ENCODE measurements at places on chromosomes 12 and 14. TPM values are rescaled to one million over a fixed set of nuclear protein-coding genes. Genes with fewer than 3 reads are reported as not detected.

GRCh38 chr12:9662488-9662887 is 7.0 kb upstream of the CLEC2D start:
- no peak for DNase-seq

DNA sequence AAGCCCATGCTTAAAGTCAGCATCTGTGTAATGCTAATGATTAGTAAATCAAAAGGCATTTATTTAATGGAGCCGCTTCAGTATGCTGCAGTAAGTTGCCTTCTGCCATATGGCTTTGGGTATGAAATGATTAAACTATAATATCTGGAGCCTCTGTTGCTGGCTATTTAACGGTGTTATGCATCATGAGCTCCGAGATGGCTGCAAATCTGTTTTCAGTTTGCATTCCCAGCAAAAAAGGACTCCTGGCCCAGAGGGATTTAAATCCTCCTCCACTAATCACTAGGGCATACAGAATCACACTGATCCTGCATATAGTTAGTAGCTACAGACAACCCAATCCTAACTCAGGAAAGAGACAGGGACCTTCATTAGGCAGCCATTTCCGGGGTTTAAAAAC is 171.5 kb upstream of the EEA1 start:
- DNase-seq = no peak

DNA sequence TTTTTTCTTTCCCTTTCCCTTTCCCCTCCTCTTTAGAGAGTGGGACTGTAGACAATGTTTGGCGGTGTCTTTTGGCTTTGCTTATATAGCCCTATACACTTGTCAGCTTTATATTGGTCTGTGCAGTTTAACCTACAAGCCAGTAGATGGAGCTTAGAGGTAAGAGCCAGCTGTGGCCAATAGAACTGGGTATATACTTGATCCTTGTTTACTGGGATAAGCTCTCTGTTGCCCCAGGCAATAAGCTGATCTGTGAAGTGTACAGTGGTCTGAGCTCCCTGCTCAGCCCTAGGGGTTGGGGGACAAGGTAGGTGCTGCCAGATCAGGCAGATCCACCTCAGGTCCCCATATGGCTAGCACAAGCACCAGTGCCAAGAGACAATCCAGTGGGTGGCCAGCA is 434.1 kb downstream of the NOVA1 start:
- peak; percentile 2 for DNase-seq

SERPINA6 gene
- not detected for total RNA-seq

- no peak for DNase-seq
Observed at GRCh38 chr12:94172973-94173372, 24.6 kb downstream of the PLXNC1 start.

TBX3 gene
- 0.89 TPM for total RNA-seq

ZNF891 gene
- 0.51 TPM for total RNA-seq

DNA sequence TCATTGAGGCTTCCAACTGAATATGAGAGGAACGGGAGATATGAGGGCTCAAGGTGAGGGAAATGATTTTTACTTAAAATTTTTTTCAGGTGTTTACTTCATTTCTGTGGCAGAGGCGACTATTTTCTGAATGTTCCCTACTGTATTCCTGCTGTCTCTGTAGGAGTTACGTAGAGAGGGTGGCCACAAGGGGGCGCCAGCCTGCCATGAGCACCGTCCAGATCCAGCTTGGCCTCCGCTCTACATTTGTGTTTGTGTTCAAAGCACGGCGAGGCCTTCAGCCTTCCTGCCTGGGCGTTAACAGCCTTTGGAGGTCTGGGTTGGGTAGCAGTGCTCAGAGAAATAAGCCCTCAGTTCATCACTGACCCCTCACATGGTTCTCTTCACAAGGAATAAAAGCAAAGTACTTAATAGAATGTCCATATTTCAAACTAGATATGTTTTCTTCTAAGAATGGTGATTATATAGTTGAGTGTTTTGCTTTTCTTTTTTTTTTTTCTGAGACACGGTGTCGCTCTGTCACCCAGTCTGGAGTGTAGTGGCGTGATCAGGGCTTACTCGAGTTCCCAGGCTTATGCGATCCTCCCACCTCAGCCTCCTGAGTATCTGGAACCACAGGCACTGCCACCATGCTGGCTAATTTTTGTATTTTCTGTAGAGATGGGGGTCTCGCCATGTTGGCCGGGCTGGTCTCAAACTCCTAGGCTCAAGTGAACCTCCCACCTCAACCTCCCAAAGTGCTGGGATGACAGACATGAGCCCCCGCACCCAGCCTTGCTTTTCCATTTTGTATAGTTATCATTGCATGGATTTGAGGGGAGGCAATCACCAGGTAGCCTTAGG is 22.3 kb downstream of the CKB start:
- peak; percentile 75 for DNase-seq

- no peak for DNase-seq
Observed at GRCh38 chr12:34625116-34625515, 602.8 kb downstream of the ALG10 start.

- DNase-seq = no peak
Observed at GRCh38 chr14:61726778-61727658, 31.7 kb downstream of the HIF1A start.

TMEM253 gene
- 0.13 TPM for total RNA-seq

DNA sequence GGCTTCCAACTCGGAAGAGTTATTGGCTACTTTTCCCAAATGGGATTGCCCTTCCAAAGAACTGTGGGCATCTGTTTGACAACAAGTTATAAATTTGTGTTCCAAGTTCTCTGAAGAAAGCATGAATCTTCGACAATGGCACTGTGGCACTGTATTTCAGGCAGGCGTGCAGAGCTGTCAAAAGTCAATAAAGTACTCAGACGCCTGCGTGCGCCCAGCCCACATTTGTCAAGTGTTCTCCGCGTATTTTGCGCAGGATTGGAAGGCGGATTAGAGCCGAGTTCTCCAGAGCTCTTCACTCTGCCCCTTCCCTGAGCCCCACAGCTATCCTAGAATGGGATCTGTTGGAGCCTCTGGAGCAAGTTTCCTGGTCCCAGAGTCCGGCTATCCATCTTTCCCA is 103.2 kb downstream of the SLC25A47 start:
- DNase-seq = no peak

DNA sequence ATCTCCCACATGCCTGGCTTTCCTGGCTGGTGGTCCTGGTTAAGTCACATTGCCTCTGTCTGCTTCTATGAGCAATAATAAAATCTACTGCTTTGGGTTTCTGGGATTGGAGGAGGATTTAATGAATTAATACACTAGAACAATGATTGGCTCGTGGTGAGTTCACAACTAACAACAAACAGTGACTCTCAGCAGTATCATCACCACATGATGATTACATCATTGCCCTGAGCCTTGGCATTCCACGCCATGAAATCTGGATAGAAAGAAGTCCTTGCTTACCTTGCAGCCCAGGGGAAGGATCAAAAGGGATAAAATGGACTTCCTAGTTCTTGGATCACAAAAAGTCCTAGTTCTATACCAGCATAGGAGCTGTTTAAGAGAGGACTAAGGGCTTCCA is 1069.0 kb downstream of the VRK1 start:
- no peak for DNase-seq

TAS2R13 gene
- 0.39 TPM for total RNA-seq

- no peak for DNase-seq
Observed at GRCh38 chr14:77882098-77882497, 82.2 kb downstream of the ADCK1 start.

GRCh38 chr12:30753751-30754382 is 884 bp downstream of the CAPRIN2 start:
- DNase-seq = no peak

DNA sequence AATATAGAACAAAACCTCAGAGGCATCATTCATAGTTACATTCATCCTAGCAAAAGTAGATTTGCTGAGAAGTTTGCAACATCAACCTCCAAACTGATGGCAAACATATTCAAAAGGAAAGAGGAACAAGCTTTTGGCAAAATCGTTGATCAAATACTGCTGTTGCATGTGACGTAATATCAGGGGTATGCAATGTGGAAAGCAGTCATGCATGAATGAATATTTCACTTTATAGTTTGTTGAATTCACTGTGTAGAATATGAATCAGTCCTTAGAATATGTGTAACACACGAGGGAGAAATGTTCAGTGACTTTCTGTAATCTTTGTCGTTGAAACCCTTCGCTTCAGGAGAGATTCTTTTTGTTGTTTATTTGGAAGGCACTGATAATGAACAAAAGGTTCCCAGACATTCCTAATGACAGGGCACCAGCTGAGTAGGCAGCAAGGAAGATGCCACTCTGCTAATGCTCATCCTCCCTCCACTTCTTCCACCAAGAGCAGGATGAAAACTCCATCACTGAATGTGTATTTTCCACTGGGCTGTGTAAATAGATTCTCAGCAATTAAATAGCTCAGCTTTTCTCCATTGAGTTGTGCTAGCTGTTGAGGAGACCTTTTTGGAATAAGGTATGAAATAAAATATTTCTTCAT is 126.1 kb downstream of the PELI2 start:
- no peak for DNase-seq

- DNase-seq = no peak
Observed at GRCh38 chr12:131610891-131611290, 100.0 kb upstream of the SFSWAP start.

DNA sequence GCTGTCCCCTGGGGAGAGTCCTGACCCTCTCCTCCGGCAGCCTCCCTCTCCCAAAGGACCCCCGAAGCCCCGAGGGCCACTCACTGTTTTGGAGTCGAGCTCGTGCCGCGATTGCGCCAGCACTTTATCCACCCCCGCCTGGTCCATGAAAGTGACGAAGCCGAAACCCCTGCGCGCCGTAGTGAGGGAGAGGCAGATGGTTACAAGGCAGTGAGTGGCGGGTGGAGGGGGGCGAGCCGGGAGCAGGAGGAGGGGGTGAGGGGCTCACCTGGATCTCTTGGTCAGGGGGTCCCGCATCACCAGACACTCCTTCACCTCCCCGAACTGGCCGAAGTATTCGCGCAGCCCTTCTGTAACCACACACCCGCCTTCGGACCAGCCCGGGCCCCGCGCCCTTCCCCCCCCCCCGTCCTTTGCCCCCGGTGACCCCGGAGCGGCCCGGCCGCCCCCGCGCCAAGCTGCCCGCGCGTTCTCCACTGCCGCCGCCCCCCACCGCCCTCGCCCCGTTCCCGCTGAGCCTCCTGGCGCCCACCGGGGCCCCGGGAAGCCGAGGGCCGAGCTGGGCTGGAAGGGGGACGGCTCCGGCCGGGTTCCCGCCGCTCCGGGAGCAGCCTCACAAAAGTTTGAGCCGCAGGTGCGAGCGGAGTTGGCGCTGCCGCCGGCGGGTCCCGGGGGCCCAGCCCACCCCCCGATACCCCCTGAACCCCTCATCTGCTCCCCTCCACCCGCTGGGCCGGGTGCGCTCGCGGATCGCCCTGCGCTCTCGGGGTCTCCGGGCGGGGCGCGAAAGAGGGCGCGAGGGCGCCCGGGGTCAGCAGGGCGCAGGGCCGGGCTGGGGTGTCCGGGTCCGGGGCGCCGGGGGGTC is 808 bp downstream of the MSI1 start:
- DNase-seq = no peak

CFAP251 gene
- 4.2 TPM for total RNA-seq

DNA sequence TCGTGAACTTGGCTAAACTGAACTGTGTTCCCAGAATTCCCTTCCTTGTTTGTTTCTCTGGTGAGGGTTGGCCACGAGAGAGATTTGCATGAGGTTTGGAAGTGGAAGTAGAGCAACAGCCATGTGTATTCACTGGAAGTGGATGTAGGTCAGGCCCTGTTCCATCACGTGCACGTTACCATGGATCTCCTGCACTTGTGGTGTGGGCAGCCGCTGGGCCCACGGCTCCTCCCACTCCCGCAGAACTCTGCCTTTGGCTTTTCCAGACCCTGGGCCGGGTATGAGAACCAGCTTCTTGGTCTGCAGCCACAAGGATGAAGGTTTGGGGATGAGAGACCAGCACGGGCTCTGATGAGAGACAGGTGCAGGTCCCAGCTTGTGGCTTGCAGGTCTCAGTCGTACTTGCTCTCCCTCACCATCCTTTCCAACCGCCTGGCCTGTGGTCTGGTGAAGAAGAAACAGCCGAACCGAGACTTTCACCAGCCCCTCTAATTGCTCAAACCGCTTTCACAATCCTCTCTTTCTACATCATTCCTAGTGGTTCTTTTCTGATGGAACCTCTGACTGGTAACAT is 94.9 kb downstream of the DUSP16 start:
- DNase-seq = no peak

GRCh38 chr12:93663006-93663728 is 14.0 kb upstream of the CRADD start:
- no peak for DNase-seq

- DNase-seq = no peak
Observed at GRCh38 chr14:63852271-63852816, 460 bp upstream of the SYNE2 start.

TAS2R7 gene
- not detected for total RNA-seq

- no peak for DNase-seq
Observed at GRCh38 chr12:69676257-69677012, 22.7 kb downstream of the BEST3 start.

KRT72 gene
- not detected for total RNA-seq

GRCh38 chr12:27618836-27619235 is 77.4 kb upstream of the REP15 start:
- no peak for DNase-seq

GRCh38 chr14:94056579-94057308 is 24.3 kb downstream of the DDX24 start:
- no peak for DNase-seq

DNA sequence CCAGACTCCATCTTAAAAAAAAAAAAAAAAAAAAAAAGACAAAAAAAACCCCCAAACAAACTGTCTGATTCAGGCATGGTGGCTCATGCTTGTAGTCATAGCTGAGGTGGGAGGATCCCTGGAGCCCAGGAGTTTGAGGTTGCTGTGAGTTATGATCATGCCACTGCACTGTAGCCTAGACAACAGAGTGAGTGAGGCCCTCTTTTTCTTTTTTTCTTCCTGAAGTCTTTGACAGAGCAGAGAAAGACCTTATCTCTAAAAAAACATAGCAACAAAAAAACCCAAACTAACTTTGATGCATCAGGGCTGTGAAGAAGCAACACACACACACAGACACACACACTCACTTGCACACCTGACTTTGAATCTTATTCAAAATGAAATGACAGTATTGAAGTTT is 7.7 kb upstream of the AMN1 start:
- peak; percentile 41 for DNase-seq

LBHD2 gene
- total RNA-seq = not detected

DNA sequence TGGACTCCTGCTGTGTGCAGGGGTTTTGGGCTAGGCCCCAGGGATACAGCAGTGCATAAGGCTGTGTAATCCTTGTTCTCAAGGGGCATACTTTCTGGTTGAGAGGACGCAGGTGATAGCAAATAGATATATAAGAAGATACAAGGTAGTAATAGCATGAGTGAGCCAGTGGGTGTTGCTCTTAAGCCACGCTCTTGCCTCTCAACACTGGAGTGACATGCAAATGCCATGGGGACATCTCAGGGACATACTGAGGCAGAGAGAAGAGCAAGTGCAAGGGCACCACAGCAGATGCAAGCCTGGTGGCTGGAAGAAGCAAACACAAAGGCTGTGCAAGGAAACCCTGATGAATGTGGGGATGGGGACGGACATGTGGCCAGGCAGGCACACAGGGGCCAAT is 223.3 kb downstream of the CHST11 start:
- peak; percentile 44 for DNase-seq

Measured in dermis microvascular lymphatic vessel endothelial cell (primary cell).